Panc1 (cell line): ENCODE measurements at places on chromosomes 12 and 14.
A peak's percentile ranks its signal among the peaks of the same experiment; 100 is the strongest.

DNA sequence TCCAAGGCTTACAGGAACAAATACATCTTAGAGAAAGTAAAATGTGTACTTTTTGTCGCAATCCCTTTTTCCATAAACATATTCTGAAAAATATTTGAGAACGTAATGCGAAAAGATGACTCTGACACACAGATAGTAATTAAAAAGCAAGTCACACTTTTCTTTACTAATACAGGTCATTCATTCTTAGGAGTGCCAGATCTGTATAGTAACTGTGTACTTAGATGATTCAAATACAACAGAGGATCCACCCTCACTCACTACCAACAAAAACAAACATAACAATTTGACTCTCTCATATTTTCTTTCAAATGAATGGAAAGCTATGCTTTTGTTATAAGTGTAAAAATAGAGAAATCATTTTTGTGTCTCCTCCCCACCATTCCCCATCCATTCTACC lies 795.4 kb downstream of the SLC6A15 start:
- DNase-seq: no peak

GRCh38 chr14:92323011-92323915 lies at the start of gene SLC24A4:
TSS of gene SLC24A4 (plus strand) at chr14:92323165. CDS start at chr14:92323831, 666 bp downstream.
- no peak for DNase-seq

DNA sequence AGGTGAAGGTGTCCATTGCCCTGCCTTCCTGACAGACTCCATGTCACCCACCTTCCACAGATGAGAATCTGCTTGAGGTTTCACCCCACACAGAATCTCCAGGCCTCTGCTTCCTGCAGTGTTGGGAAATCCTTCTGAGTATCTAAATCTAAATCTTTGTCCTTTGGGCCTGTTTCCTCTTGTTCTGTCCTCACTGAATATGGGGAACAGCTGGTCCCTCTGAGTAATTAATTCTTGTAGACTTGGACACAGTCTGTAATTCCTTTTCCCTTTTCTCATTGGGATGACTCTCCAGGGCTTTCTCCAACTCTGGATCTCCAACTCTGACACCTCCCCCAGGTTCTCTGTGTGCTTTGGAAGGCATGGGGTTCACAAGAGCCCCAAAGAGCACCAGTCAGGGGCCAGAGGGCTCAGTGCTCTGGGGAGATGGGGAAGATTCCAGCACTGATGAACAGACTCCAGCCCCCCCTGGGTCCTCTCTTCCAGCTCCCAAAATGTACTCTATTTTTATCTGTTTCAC lies 2.3 kb upstream of the ACVRL1 start:
- DNase-seq: no peak

DNA sequence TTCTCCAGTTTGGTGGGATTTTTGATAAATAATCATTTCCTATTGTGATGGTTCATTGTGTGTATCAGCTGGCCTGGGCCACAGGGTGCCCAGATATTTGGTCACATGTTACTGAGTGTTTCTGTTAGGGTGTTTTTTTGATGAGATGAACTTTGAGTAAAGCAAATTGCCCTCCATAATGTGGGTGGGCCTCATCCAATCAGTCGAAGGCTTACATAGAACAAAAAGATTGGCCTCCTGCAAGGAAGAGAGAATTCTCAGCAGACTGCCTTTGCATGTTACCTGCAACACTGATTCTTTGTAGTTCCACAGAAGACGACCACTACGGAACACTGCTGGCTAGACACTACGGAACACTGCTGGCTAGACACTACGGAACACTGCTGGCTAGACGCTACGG lies 441.6 kb downstream of the GLT1D1 start:
- no peak for DNase-seq

- DNase-seq: no peak
Measured at GRCh38 chr12:62731055-62731820, 203.7 kb downstream of the PPM1H start.

DNA sequence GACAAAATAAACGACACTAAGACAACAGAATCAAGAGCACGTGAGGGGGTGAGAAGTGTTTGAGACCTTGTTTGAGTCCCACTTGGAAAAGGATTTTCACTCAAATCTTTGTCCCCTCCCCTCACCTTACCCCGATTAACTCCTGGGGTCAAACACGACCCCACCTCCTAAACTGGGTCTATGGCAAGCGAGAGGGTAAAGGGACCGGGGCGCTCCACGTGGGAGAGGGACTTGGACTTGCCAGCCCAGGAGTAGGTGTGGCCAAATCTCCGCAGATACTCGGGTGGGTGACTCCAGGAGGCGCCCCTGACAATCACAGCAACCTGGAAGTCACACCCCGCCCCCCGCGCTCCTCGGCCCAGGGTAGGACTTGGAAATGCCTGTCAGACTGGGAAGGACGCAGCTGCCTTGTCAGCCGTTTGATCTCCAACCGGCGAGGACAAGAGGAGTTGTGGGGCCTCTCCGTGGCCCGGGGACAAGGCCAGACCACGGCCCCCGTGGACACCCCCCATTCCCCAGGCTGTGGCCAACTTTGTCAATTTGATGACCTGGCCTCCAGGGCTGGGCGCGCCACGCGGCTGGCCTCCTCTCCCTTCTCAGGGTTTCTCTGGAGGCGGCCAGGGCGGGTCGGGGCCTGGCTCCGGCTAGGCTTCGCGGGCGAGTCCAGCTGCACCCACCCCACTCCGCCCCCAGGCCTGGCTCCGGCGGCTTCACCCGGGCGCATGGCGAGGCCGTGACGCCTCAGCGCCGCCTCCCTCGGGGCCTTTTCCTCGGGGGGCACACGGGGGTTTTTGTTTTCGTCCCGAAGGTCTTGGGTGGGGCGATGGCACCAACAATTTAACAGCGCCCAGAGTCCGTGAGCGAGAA lies 1.1 kb upstream of the BCL11B start:
- DNase-seq: no peak

GRCh38 chr12:31589598-31589903 lies 1.4 kb downstream of the DENND5B start:
- DNase-seq: no peak

DNA sequence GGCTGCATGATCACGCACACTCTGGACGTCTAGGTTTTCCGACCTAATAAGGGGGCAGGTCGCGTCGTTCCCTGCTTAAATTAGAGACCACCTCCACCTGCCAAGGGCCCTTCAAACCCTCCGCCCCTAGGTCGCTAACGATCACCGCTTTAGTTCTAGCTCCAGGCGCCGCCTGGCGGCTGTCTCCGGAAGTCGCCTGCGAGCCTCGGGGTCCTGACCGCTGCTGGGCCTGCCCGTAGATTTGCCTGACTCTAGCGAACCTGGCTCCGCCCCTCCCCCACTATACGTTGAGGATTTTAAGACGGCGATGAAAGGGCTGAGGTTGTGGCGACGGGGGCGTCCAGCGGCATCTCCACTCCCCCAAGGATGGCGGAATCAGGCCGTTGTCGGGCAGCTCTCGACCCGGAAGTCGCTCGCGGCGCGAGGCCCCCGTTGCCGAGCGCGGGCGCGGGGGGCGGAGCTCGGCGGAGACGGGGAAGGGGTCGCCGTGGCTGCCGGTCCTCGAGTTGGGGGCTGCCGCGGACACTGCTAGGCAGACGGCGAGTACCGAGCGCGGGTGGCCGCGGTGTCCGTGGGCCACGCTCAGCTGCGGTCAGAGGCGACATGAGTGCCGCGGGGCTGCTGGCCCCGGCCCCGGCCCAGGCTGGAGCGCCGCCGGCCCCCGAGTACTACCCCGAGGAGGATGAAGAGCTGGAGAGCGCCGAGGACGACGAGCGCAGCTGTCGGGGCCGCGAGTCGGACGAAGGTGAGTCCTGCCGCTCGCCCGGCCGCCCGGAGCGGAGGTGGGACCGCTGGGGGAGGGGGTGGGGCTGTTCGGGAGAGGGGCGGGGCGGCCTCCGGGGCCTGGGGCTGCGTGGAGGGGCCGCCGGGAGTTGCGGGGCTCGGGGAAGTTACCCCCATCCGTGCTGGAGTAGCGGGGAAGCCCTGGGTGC lies at the start of gene SUDS3:
Gene SUDS3, plus strand, starts transcription at position 467 of the 932 bp plus-strand sequence. Its CDS starts 137 bp downstream, at position 604.
- DNase-seq: peak; percentile 83

- no peak for DNase-seq
Measured at GRCh38 chr12:44387581-44387980, 488.5 kb downstream of the NELL2 start.

- no peak for DNase-seq
Measured at GRCh38 chr12:58196971-58197370, 255.6 kb downstream of the ATP23 start.

DNA sequence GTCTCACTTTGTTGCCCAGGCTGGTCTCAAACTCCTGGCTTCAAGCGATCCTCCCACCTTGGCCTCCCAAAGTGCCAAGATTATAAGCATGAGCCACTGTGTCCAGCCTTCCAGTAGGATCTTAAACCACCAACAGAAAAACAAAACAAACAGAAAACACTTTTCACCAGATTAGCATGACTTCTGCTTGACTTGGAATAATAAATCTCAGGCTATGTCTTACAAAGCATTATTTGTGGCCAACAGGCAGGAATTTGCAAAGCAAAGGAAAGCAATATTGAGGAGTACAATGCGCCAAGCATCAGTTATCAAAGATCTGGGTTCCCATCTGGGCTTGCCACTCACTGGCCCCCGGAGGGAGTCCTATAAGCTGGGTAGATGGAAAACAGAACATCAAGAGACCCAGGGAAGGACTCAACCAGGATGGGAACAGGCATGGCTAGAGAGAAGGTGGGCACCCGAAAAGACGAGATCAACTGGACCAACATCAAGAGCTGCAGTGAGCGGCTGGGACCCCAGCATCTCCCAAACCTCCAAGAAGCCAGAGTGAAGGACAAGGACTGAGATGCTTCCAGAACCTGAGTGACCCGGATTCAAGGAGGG lies 101.2 kb downstream of the TMEM30B start:
- no peak for DNase-seq

DNA sequence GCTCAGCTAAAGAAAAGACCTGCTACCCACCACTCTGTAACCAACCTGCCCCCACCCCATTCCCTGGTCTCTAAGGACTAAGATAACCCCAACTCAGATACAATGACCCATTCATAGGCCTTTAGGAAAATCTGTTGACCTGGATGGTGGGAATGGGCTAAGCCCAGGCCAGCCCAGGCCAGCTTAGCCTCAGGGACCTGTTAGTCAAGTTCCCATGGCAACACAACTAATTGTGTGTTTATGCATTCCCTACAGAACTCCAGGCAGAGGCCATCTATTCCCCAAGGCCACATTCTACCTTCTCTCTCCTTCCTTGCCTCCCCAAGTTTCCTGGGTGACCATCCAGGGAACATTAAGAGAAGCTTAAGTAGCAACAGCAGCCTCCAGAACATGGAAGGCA lies 16.1 kb upstream of the KRT8 start:
- DNase-seq: no peak

- DNase-seq: no peak
Measured at GRCh38 chr12:25728056-25728595, 175.0 kb upstream of the LMNTD1 start.

DNA sequence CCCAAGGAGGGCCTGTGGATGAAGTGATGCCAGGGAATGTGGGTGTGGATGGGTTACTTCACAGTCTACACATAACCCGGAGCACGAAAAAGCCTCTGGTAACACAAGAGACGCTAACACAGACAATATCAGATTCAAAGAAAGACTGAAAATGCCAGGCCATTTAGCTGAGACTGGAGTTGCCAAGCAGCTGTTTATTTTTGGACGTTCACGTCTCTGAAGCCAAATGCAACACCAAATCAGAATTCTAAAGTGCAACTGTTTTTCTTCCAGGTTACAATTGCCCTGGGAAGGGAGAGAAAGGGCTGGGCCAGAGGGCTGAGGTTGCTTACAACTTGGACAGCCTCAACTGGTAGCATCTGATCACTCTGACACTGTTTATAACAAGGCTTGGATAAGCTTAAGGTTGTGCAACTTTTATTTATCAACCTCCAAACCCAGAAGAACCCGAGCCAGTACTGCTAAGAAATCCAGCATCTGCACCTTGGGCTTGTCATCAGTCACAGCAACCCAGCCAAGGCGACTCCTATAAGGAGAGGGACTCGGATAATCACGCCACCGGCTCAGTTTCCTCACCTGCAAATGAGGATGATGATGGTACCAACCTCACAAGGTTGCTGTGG lies 24.8 kb downstream of the NUAK1 start:
- DNase-seq: no peak

GRCh38 chr12:49428793-49429192 lies 61.5 kb downstream of the SPATS2 start:
- DNase-seq: no peak

GRCh38 chr14:94685166-94685581 lies 73.0 kb downstream of the SERPINA3 start:
- DNase-seq: no peak
